Prostate gland (tissue), 2 donors: ENCODE measurements at places on chromosomes 11 and 22.

DNA sequence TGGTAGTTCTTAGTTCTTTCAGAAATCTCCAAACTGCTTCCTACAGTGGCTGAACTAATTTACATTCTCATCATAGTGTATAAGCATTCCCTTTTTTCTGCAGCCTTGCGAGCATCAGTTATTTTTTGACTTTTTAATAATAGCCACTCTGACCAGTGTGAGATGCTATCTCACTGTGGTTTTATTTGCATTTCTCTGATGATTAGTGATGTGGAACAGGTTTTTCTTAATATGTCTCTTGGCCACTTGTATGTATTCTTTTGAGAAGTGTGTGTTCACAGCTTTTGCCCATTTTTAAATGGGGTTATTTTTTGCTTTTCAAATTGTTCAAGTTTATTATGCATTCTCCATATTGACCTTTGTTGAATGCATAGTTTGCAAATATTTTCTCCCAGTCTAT is 459.3 kb downstream of the NTM start:
- DNase-seq: no peak

DNA sequence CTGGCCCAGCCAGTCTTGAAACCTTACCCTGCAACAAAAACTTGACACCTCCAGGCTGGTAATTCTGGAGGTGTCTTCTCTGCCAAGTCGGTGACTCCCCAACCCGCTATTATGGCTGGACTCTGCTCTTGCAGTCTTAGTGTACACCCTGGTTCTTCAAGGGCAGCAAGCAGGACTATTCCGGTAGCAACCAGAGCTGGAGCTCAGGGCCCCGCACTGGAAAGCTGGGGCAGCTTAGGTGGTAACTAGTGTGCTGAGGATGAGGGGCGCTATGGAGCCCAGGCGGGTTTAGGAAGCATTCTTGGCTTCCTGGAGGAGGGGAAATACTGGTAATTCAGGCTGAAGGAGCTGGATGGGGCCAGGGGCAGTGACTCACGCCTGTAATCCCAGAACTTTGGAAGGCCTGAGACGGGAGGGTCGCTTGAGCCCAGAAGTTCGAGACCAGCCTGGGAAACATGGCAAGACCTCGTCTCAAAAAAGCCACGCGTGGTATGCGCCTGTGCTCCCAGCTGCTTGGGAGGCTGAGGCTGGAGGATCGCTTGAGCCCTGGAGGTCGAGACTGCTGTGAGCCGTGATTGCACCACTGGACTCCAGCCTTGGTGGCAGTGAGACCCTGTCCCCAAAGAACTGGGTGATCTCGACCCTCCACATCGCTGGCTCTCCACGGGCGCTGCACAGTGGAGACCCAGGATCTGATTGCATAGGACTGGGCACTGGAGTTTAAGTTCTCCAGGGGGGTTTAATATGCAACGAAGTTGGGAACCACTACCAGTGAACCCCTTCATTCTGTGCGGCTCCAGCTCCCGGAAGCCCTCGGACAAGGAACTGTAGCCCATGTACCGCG is 10.6 kb upstream of the AIFM3 start:
- no peak for DNase-seq

DNA sequence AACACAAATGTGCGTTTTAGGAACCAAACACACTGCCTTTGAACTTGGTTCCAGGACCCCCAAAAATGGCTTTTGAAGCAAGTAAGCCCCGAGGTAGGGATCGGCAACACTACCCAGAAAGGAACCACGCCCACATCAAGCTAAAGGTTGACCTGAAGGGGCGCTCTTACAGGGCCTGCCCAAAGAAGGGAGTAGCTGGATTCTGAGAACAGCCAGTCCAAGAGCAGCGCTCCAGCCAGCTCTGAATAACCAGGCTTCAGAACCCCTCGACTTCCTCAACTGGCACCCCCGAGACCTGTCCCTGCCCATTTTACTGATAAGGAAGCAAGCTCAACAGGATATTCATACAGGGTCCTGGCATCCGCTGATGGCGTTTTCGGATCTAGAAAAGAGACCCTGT is 18.9 kb upstream of the MOB2 start:
- DNase-seq: no peak

- DNase-seq: no peak
Measured at GRCh38 chr11:109696191-109696897, 274.4 kb downstream of the C11orf87 start.

DNA sequence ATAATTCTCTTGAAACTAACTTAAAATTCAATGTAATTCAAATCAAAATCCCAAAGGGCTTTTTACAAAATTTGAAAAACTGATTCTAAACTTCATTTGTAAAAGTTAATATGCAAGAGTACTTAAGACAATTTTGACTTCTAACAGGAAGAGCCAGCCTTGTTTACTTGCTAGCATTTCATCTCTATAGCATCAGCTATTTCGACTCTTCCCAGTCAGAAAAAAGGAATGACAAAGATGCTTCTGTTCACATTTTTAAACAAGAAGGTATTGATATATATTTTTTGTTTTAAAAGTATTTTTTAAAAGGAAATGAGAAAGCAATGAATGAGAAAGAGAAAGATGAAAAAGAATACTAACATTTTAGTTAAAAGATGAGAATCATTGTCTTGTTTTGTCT is 16.4 kb downstream of the SLN start:
- no peak for DNase-seq

DNA sequence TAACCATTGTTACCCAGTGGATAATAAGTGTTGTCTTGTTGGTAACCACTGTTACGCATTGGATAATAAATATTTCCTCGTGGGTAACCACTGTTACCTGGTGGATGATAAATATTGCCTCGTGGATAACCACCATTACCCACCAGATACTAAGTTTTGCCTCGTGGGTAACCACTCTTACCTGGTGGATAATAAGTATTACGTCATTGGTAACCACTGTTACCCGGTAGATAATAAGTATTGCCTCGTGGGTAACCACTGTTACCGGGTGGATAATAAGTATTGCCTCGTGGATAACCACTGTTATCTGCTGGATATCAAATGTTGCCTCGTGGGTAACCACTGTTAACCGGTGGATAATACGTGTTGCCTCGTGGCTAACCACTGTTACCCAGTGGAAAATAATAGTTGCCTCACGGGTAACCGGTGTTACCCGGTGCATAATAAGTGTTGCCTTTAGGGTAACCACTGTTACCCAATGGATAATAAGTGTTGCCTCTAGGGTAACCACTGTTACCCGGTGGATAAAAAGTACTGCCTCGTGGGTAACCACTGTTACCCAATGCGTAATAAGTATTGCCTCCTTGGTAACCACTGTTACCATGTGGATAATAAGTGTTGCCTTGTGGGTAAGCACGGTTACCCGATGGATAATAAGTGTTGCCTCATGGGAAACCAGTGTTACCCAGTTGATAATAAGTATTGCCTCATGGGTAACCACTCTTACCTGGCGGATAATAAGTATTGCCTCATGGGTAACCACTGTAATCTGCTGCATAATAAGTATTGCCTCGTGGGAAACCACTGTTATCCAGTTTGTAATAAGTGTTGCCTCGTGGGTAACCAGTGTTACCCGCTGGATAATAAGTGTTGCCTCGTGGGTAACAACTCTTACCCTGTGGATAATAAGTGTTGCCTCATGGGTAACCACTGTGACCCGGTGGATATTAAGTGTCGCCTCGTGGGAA is 21.9 kb upstream of the NXPE4 start:
- DNase-seq: no peak

DNA sequence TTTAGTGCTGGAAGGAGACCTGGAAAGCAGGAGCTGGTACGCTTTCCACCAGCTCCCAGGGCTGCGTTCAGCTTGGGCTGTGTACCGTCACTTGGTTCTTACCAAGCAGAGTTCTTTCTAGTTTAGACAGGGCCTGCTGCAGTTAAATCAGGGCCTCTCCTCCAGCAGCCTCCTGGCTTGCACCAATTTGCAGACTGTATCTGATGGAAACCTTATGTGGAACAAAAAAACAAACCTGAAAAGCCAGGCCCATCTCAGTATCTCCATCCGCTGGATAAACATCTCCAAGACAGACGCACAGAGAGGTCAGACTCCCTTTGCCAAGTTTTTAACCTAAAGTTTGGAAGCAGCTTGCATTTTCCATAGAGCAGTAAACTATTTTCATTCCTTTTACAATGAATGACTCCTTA is 288.6 kb upstream of the SORL1-AS1 start:
- DNase-seq: no peak

- DNase-seq: no peak
Measured at GRCh38 chr11:109374032-109374431, 48.0 kb upstream of the C11orf87 start.

DNA sequence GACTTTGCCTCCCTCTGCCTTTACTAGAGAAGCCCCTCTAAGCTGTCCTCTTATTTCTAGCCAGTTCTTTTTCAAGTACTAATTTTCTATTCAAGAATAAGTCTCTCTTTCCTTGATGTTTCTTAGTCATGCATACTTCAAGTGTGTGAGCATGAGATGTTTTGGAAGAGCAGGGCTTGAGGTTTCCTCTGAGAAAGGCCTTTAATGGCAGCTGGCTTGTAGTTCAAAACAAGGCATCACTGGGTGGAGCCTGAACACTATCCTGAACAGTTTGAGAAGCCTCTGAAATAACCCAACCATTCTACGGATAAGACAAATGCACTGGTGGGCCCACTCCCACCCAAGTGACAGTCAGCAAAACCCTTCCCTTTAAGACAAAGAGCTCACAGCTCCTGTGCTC is 37.6 kb downstream of the CLDN25 start:
- no peak for DNase-seq

- no peak for DNase-seq
Measured at GRCh38 chr11:78341841-78342240, 75.8 kb downstream of the GAB2 start.
